NCI-H1930 (cell line): ENCODE measurements at places on chromosomes 3 and 15.

DNA sequence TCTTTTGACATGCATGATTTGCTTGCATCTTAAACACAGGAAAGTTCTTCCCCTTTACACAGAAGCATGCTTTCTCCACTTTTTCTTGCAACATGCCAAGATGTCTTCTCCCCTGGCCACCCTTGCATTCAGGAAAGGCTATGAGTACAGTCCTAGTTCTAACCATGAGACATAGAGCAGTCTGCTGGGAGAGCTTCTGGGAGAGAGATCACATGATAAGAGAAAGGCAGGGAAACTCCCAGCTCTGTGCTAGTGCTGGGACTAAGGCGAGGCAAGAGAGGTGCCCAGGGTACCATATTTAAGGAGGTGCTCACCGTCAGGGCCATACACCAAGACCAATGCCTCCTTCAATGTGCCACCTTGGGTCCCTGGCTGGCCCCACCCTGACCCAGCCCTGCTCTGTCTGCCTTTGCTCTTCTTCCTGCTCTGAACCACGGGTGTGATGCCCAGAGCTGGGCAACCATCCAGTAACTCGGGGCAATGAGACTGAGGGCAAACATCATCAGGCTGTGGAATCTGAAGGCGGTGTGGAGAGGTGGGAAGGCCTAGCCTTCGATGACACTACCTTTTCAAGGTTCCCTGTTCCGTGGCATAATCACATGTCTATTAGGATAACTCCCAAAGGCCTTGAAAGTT is 77.4 kb upstream of the PRR20G start:
- DNase-seq, result no peak

DNA sequence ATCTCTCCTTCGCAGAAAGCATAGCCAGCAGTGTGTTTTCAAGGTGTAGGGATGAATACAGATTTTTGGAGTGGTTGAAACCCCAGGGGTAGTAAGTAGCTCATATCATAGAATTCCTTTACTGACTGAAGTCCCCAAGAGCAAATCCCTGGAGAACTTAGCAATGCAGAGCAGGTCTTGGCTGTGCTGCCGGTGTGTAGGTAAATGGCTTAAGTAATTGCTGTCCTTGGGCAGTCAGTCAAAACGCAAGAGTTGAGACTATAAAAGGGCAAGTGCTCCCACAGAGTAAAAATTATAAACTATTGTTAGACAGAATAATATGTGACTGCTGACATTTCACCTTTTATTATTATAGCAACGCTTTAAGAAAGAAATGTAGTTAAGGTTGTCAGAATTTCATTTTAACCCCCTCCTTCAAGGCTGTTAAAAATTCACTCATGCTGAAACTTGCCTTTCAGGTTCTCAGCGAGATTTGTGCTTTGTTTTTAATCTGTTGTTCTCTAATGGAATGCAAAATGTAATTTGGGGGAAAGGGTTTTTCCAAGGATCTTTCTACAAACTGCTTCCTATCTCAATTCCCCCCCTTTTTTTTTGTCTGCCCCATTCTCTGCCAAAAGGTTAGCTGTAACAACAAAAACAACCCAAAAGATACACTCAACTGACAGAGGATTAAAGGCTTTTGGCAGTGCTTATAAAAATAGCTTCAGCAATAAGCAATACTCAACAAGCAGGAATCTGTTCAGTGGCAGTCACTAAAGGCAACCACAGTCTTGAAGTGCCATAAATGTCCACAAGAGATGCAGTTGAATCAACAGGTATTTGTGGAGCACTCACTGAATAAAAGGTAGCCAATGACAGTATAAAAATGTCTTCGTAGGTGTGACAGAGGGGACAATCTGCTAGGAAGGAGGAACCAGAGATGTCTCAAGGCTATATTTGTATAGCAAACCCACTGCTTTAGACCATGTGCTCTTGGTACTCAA is 105.3 kb downstream of the THRB start:
- DNase-seq, result no peak

- no peak for DNase-seq
Observed at GRCh38 chr3:60301142-60301541, 950.1 kb downstream of the FHIT start.

DNA sequence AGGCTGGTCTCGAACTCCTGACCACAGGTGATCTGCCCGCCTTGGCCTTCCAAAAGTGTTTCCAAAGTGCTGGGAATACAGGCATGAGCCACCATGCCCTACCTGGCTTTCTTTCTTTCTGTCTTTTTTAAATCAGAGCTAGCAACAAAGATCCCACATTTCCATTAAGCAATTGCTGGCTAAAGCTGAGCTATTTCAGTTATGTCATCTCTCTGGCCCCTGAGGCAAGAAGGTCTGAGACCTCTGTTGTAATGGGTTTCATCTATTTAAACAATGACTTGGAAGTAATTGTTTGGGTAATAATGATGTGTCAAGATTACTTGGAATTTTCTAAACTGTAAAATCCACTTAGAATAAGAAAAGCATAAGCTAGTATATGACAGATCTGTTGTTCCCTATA is 30.2 kb upstream of the CRBN start:
- no peak for DNase-seq
